ENCODE measurements at places on chromosomes 11 and 22.

DNA sequence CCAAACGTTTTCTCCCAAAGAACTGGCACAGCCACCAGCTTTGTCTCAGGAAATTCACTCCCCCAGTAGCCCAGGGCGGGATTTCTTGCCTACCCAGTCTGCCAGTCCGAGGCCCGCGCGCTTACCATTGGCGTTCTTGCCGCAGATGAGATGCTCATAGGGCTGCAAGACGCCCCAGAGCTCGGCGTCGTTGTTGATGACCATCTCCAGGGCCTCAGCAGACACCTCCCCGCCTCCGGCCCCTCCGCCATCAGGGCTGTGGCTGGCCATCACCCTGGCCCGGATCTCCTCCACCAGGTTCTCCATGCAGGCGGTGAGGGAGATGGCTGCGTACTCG, 1.3 kb downstream of the ABTB2 start:
- DNase-seq: no peak

- no peak for DNase-seq
Observed at GRCh38 chr11:119873761-119874421, 144.9 kb upstream of the NECTIN1 start.

DNA sequence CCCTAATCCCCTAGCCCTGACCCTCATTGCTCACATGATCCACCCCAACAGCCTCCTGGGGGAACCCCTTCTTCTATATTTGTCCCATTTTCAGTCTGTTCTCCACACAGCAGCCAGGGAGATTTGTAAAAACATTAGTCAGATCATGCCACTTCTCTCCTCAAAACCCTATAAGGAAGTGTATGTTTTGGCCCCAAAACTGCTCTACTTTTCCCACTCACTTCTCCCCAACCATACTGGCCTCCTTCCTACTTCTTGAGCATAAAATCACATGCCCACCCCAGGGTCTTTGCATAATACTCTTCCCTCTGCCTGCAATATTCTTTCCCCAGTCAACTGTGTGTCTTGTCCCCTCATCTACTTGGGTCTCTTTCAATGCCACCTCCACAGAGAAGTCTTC, 4.7 kb upstream of the SLC22A12 start:
- no peak for DNase-seq

DNA sequence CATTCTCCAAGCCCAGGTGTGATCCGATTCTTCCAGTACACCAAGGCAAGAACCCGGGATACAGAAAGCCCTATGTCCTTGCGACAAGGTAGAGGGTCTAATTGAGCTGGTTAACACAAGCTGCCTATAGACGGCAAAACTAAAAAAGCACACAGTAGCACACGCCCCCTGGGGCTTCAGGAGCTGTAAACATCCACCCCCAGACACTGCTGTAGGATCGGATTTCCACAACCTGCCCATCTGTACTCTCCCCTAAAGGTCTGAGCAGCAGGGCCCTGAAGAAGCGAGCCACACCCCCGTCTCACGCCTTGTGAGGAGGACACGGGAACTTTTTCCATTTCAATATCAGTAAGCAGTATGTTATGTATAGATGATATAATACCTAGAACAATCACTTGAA, 624.7 kb downstream of the BUD13 start:
- no peak for DNase-seq

- DNase-seq: no peak
Observed at GRCh38 chr11:104594228-104594958, 303.9 kb downstream of the CASP12 start.

GRCh38 chr11:20155683-20156279, 4.5 kb downstream of the DBX1 start:
- no peak for DNase-seq

GRCh38 chr22:31227186-31227585, 15.1 kb downstream of the LIMK2 start:
- DNase-seq: no peak

DNA sequence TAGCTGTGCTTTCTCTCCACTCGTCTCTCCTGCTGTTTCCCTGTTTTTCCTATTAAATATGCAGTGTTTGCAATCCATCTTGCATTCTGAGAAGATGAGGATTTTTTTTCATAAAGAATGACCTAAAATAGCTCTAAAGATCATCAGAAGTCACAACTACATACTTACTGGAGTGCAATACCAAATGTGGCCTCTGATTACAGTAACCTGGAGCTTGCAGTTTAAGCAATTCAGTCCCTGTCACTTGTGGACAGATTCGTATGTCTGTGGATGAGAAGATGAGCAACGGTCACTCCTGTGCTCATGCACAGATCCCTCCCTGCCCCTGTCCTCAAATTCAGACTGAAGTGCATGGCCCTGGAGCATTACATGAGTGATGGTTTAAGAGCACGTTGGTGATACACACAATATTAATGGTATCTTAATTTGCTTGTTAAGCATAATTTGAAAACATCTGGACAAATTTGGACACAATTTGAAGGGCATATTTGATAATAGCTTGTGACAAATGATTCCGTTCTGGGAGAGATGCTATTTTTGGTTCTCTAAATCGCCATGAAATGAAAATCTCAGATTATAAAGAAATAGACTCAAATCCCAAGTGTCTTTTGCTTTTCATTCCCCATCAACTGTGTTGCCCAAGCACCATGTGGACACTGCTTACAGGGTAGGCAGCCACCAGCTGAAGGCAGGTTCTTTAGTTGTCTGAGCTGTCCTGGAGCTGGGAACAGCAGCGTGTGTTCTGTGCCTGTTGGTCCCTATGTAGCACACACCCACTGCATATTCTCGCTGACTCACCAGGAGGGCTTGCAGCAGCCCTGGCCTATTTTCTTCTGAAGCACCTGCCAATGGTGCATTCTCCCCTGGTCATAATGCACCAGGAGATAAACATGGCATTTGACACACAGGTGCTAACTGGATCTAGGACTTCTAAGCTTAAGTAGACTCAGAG, 32.6 kb upstream of the PRAME start:
- DNase-seq: no peak

Data from stimulated activated CD8-positive, alpha-beta memory T cell treated with anti-CD3 and anti-CD28 coated beads, Interleukin-7, amount 100 ng/mL, for 1 hour (primary cell).